ENCODE measurements at places on chromosomes 2 and 18. TPM values are rescaled to one million over a fixed set of nuclear protein-coding genes. Genes with fewer than 3 reads are reported as not detected.

CNDP1 gene
- polyA plus RNA-seq: not detected

GRCh38 chr2:105187531-105187930 lies 54.0 kb upstream of the GPR45 start:
- no peak for DNase-seq

- DNase-seq: peak; percentile 77
These were observed 1.6 kb downstream of the PRKAG3 start for GRCh38 chr2:218829868-218830451.

GRCh38 chr2:230360028-230360427 lies 33.0 kb downstream of the SP140L start:
- no peak for DNase-seq

DNA sequence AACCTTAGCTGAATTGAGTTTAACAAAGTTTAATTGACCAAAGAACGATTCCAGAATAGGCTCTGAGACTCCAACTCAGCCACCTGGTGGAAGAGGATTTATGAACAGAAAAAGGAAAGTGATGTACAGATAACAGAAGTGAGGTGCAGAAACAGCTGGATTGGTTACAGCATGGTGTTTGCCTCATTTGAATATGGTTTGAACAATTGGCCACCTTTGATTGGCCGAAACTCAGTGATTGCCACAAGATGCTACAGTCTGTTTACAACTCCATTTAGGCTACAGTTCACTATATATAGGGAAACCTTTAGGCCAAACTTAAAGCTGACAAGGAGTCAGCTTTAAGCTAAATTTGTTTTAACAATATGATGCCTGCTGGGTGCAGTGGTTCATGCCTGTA lies 28.1 kb upstream of the SLC35G4 start:
- DNase-seq: no peak

- DNase-seq: no peak
These were observed 3.9 kb upstream of the FSIP2 start for GRCh38 chr2:185734658-185735057.

DNA sequence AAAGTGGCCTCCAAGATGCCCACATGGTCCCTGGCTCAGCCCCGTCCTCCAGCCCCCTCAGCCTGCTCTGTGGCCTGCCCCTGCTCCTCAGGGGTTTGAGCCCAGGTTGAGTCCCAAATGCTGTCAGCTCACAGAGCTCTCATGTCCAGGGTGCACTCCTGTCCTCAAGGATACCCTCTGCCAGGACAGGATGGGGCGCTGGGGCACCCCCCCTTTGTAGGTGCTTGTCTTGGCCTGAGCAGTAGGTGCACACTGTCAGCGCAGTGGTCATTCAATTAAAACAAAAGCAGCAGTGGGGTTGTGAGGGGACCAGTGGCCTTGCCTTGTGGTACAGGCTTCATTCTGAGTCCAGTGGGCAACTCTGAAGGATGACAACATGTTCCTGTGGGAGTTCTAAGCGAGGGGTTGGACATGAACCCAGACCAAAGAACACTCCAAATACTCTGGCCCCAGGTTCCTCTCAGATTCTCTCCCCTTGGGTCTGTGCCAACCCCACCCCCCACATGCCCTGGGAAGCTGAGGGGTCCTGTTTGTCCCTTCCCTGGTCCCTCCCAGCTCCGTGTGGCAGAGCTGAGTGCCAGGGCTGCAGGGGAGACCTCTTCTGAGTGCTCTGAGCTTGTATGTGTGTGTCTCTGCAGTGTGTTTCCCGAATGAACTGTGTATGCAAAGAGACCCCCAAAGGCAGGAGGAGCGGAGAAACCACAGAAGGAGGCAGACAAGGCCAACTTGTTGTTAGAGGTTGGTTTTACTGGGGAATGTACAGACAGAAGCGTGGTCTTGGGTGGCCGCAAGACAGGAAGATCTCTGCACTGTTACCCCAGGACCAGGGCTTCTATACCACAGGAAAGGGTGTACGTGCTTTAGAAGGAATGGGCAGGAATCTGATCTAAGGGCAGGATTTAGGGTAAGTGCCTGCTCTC lies 155.6 kb upstream of the HS6ST1 start:
- DNase-seq: no peak

DNA sequence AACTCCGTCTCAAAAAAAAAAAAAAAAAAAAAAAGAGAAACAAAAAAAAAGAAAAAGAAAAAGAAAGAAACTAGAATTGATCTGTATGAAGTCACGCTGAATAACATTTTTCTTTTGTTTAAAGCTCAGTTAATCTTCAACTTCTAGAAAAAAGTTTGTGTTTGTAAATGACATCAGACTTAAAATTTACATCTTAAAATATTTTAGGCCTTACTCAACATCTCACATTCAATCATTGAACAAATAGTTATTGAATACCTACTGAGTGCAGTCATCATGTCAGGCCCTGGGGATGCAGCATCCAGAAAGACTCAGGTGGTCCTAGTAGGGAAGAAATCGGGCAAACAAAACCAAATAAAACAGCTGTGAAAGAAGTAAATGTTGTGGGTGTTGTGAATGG lies 292.3 kb upstream of the FANCL start:
- DNase-seq: no peak

DNA sequence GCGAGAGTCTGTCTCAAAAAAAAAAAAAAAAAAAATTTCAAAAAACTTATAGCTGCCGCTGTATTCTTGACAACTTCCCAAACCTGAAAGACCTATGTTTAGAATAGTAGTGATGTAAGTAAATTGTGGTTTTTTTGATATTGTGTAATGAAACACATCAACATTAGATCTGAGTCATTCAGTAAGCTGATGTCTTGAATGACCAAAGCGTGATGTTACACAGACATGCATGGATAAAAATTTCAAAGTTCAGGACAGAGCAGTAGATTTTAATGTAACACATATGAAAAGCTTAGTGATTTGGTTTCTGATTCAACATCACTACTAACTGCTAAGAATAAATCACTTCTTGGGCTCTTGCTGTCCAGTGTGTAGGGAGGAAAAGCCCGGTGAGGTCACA lies 69.3 kb upstream of the MEX3C start:
- DNase-seq: no peak

DNA sequence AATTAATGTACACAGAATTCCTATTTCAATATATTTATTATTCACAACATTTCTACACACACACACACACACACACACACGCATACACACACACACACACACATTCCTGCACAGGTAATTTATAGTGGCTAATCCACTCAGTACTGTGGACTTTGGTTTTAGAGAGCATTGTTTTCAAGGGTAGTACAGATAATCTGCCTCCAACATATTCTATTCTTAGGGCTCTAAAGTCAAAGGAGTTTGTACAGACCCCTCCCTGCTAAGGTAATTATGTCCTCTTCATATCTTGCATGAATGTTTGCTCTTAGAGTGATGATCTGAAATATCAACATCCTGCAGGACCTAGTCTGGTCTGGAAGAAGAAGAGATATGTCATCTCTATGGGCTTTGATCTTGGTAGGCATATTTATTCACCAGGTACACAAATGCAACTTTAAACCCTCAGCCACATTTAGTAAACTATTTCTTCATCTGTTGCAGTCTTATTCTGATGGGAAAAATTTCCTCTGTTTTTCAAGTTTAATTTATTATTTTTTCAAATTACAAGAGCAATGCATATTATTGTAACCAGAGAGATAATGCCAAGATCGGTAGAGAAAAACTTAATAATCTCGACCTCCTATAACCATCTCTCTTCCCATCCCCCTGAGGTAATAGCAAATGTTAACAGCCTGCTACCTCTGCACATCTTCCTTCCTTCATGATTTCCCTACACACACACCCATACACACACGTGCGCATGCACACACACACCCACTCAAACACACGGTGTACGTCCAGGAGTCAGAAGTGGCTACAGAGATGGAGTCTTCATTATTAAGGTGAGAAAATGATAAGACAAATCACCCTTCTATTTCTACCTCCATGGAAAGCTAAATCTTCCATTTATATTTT lies 18.3 kb upstream of the POLE4 start:
- DNase-seq: no peak

- DNase-seq: no peak
These were observed 42.4 kb upstream of the SPAG16 start for GRCh38 chr2:213241817-213242216.

DNA sequence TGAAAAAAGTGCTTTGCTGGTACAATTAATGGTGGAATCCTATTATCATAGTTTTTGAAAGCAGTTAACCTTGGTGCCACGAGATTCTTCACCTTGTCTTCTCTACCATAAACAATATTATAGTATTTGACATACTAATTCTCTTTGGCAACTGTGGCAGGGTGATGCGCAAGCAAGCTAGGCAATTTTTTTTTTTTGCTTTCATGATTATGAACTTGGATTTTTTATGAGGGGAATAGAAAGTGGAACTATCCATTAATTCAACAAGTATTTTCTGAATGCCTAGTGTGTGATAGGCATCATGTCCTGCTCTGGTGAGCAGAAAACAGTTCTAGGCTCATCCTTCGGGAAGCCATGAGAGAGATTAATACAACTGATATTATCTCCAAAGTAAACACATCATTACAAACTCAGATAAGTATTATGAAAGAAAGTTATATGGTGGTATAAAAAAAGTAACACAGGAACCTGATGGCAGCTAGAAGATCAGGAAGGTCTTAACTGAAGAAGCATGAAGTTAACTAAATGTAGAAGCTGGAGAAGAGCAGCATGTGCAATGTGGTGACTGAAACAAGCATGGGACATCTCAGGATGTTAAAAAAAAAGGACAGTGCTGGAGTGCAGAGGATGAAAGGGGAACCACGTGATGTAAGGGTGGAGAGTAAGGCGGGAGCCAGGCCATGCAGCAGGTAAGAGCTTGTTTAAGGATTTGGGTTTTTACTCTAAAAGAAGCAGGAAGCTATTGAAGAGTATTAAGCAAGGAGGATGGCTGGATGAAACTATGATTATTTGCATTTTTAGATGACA lies 113.7 kb downstream of the ZEB2 start:
- no peak for DNase-seq

GRCh38 chr2:201631041-201631440 lies 12.3 kb downstream of the TMEM237 start:
- DNase-seq: no peak

DNA sequence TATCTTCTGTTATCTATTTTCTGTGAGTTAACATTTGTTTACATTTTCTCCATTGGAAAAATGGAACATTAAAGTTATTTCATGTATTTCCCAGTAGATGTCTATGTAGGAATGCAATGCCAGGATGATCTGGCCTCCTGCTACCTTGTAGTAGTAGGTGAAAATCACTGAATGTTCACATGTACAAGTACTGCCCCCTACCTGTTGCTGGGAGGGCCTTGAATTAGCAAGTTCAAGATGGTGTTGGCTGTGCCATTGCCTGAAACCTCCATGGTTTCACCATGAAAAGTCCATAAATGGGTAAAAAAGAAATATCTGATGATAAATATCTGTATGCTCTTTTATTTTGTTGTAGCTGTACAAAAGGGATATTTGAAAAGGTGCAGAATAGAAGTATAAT lies 30.7 kb downstream of the XRCC5 start:
- no peak for DNase-seq

DNA sequence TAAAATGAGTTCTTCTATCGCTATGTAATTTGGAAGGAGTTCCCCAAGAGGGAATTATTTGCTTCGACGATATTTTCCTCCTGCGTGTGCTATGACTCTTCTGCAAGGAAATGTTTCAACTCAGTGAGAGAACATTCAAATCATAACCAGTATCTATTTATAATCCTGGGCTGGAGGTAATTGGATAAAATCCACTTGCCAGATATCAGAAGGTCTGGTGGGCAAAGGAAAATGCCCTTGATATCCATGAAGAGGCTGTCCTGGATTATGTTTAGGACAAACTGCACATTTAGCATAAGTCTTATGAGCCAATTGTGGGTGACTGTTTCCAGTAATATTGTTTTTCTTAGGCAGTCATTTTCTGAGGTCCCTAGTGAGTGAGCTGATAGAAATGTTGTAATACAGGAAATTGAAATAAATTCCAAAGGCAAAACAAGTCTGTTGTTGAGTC lies 17.7 kb downstream of the RPIA start:
- DNase-seq: no peak

ALPI gene
- 0.05 TPM for polyA plus RNA-seq
